ENCODE measurements at places on chromosomes 2 and 18. TPM values are rescaled to one million over a fixed set of nuclear protein-coding genes. Genes with fewer than 3 reads are reported as not detected.
A peak's percentile ranks its signal among the peaks of the same experiment; 100 is the strongest.

PARD3B gene
- 5.3 TPM for total RNA-seq

DNA sequence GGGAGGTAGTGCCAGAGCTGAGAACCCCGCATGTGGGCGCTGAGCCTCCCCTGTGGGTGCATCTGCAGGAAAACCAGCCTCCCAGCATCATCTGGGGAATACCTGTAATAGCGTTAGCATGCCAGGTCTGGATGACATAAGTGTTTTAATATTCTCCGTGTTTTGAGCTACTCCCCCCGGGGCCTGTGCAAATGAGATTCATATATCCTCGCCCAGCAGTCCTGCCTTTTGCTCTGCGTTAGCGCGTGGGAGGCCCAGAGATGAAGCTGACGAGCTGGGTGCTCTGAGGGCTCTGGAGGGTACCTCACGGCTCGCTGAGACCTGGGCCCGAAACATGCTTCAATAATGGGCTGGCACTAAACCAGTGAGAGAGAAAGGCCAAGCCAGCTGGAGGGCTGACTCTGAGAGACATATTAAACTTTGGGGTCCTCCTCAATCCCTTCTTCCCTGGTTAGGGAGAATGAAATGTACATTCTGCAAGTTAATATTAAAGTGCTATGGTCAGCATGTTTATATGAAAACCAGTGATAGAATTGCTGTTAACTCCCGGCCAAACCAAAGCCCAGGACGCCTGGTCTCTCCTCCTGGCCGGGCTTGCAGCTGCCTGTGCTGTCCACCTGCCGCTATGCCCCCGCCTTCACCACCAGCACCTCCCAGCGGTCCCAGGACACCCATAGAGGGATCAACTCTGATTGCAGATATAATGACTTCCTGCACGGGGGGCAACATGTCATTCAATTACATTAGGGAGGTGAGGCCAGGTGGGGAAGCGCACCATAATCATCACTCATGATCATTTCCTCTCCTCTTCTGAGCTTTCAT, 77.0 kb downstream of the EDAR start:
- no peak for ATAC-seq

DNA sequence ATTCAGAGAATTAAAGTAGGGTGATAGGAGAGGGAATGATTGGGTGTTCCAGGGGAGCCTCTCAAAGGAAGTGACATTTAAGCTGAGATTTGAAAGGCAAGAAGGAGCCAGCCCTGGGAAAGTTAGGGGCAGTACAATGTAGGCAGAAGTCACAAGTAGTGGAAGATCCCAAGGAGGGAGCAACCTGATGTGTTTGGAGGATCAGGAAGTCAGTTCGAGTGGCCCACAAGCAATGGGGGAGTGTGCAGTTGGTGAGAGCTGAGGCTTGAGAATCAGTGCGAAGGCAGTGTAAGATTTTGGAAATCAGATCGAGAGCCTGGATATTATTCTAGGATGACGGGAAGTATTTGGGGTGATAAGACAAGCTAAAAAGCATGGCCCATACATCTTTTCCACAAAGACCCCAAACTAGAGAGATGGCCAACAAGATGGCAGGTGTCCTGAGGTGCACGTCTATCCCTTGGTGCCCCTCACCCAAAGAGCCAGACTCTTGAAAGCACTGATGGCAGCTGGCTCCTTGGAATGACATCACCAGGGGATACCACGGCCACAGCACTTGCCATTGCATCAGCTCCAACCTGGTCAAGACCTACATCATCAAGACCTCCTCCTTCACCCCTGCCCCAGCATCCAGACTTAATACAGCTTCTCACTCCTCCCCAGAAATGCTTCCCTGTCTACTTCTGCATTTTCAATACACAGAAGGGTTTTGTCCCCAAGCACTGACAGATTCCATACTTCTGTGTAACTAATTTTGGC, 127.3 kb downstream of the BCL2 start:
- ATAC-seq = peak; percentile 87

- no peak for ATAC-seq
These were observed 26.2 kb upstream of the MBOAT2 start for GRCh38 chr2:9029721-9030120.

GRCh38 chr2:205586626-205587025, 95.7 kb upstream of the NRP2 start:
- no peak for ATAC-seq

DNA sequence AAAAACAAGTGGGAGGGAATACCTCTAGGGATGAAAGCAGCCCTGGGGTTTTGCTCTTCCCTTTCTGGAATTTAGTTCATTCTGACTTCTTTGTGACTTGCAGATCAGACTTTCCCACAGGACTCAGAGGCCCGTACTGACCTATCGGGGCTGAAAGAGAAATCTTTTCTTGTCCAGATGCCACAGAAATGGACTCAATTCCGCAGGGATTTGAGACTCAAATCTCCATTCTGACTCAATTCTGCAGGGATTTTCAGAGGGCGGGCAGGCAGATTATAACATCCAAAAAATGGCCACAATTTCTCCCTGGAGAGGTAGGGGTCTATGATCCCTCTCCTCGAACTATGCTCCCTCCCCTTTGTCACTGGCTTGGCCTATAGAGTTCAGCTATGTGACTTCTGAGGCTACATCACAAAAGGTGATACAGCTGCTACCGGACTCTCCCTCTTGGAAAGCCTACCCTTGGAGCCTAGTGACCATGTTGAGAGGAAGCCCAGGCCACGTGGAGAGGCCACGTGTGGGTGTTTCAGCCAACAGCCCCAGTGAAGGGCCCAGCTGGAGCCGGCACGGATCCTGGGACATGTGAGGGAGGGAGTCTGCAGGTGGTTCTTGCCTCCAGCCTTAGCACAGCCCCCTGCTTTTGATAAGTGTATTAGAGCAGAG, 4.8 kb upstream of the EFHD1 start:
- no peak for ATAC-seq
